ENCODE measurements at places on chromosomes 5 and 9.

DNA sequence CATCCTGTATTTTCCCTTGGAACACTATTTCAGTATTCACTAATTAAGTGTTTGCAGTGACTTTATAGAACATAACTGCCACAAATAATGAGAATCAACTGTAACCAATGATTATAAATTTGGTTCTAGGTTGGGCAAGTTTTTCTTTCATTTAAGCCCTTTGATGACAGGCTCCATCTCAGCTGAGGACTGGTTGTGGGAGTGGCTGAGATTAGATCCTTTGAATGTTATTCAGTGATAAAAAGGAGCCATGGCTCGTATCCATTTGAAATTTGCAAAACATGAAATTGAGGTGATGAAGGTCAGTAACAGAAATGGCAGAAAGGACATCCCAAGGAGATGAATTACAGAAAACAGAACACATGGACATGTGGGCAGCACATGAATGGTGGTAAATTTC is 138.1 kb upstream of the PCA3 start:
- DNase-seq, result no peak

DNA sequence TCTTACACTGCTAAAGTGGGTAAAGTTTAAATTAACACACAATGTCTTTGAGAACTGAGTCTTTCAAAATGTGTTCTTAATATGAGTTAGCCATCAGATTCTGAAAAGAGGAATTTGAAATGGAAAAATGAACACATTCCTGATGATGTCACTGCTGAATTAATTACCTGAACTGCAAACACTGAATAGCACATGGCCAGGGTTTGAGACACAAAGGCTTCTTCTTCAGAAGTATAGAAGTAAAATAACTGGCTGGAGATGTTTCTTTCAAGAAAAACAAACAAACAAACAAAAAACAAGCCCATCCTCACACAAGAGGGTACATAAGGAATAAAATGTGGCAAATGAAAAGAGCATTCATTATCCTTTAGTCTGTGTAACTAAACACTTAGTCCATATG is 7.1 kb downstream of the GLIS3 start:
- DNase-seq, result no peak

DNA sequence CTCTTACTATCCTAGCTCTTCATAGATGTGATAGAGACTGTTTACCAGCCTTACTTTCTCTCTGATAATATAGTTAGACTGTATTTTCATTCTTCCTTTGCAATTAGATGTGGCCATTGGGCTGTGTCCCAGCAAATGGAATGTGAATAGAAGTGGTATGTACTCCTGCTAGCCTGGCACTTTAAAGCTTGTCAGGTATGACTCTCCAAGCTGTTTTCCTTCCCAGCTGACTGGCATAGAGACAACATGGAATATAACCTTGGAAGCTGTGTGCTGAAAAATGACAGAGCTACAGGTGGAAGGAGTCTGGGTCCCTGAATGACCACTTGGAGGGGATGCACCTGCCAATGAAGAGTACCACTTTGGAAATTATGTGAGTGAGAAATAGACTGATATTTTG is 116.2 kb downstream of the DIRAS2 start:
- no peak for DNase-seq

DNA sequence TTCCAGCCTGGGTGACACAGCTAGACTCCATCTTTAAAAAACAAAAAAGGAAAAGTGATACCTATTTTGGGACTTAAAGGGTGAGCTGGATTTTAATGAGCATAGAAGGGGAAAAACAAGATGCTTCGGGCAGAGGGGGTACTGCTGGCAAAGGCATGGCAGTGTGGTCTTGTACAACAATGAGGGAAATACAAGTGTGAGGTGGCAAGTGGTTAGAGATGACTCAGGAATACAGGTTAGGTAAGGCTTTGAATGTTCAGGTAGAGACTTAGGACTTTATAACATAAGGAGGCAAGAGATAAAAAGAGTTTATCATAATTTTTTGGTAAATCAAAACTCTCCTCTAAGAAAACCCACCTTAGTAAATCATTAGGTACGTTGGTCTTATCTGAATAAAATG is 132.9 kb downstream of the FBN2 start:
- no peak for DNase-seq

DNA sequence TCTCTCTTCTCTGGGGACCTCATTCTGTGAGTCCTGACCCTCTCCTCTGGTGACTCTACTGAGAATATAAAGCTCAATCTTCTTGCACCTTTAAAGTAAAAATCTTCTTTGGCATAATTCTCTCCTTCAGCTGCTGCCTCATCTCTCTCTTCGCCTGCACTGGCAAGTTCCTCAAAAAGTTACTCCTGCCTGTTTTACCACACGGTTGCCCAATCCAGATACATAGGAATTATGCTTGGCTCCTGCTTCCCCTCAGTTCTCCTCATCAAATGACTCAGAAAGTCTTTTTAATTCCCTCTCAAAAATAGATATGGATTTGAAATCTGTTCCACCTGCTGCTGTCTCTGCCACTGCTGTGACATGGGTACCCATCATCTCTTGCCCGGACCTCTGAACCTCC is 14.4 kb upstream of the HRCT1 start:
- DNase-seq, result no peak

GRCh38 chr5:60535198-60535597 is 164.8 kb downstream of the DEPDC1B start:
- DNase-seq, result no peak

- no peak for DNase-seq
These were observed 154.7 kb downstream of the FAM114A2 start for GRCh38 chr5:153883854-153884611.

Data from D341Med (cell line).